ENCODE measurements at places on chromosomes 6 and 20.

DNA sequence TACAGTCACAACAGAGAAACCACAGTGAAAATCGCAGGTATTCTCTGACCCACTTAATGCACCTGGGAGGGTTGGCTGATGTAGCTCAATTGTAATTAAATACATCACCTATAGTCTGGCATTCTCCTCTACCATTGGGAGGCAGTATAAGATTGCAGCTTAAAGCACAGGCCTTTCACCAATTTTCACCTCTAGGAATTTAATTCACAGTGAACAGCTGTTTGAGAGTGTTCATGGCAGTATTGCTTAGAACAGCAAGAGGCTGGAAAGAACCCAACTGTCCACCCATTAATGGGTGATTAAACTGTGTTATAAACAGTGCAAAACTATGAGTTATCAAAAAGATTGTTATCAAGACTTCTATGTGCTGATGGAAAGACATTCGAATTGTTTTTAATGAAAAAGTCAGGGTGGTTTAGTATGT is 2.0 kb downstream of the EDEM2 start:
- DNase-seq = peak; percentile 63

DNA sequence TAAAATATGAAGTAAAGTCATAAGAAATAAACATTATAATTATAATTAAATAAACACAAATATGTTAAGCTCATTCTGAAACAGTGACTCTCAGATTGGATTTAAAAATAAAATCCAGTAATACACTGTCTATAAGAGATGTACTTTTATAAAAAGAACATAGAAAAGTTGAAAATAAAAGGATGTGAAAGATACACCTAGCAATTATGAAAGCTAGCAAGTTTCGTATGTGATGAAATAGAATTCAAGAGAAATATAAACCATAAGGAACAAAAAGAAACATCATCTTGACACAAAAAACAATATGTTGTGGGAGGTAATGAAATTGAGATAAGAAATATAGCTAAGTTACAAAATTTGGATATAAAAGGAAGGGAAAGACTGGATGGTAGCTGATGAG is 128.6 kb upstream of the CNR1 start:
- no peak for DNase-seq

- no peak for DNase-seq
These were observed 40.3 kb downstream of the UQCC2 start for GRCh38 chr6:33670971-33671743.

- DNase-seq = no peak
These were observed 22.1 kb upstream of the EEF1A1 start for GRCh38 chr6:73542891-73543290.

DNA sequence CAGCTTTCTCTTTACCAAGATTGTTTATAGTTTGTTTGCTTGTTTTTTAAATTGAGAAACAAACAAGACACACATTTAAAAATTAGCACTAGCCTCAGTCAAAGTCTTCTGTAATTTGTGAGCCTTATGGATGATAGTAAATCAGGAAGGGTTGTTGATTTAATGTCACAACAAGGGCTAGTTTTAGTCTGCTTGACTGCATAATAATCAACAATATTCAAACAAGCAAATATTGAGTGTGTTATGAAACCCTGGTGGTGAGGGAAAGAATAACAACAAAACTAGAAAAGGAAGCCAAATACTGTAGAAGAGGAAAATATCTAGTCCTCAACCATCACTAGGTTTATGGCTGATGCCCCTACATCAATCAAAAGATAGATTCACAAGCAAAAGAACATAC is 228.6 kb downstream of the TBC1D7 start:
- DNase-seq = no peak

GRCh38 chr20:31716818-31717477 is 5.7 kb downstream of the BCL2L1 start:
- no peak for DNase-seq

GRCh38 chr20:62897666-62898065 is 28.6 kb downstream of the DIDO1 start:
- DNase-seq = no peak

DNA sequence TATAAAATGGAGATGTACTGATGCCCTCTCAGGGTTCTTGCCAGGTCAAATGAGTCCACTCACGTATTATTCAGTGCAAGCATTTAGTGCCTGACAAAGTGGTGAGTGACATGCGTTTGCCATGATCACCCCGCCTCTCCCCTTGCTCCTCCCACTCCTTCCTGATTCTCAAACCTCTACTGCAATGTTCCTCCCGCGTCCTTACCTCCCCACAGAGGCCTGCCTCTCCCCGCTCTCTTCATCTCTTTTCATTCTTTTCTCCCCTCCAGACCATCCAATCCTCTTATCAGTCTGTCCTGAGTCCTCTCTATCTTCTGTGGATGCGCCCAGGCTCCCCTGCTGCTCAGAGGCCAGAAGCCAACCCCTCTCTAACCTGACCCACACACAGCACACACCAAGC is 40.7 kb downstream of the KCNK5 start:
- DNase-seq = no peak

DNA sequence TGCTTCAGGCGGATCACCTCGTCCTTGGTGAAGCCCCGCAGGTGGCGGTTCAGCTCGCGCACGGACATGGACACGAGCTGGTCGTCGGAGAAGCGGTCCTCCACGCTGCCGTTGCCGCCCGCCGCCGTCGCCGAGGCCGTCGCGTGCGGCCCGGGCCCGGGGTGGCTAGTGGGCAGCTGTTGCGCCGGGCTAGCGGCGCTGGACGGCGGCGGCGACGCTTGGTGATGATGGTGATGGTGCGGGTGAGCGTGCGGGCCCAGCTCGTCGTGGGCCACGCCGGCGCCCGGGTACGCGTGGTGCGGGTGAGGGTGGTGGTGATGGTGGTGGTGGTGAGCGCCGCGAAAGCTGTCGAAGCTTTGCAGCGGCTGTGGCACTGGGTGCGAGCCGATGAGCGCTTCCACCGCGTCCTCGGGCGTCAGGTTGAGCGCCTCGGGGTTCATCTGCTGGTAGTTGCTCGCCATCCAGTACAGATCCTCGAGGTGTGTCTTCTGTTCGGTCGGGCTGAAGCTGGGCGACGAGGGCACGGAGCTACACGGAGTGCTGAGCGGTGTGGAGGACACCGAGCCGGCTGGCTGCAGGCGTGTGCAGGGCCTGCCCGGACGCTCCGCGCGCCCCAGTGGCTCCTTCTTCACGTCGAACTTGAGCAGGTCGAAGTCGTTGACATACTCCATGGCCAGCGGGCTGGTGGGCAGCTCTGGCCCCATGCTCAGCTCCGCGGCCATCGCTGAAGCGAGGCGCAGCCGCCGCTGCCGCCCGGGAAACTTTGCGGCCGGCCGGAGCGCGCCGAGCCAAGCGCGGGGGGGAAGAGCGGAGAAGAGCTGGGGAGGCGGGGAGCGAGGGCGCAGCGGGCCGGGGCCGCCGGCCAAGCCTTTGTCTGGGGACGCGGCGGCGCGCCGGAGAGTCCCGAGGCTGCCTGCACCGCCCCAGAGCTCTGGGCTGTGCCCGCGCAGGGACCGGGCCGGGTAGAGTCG is 622 bp downstream of the MAFB start:
- DNase-seq = no peak

DNA sequence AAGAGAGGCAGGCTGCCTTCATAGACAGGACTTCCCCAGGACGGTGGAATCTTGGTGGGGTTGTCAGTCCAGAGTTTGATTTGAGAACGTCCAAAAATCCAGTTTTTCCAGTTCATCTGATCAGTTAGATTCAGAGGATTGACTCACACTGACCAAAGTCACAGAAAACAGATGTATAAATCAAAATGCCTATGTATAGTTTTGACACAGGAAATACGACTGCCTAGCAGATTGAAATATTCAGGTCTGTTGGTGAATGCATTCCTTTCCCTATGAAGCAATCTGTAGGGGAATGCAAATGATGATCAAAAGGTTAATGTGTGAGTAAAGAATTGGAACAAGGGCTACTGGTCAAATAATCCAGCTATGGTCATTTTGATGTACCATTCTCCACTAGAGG is 29.7 kb upstream of the GFOD1 start:
- no peak for DNase-seq

GRCh38 chr6:15987569-15987968 is 141.3 kb upstream of the MYLIP start:
- no peak for DNase-seq

GRCh38 chr20:55567826-55568225 is 437.5 kb downstream of the CBLN4 start:
- DNase-seq = no peak

DNA sequence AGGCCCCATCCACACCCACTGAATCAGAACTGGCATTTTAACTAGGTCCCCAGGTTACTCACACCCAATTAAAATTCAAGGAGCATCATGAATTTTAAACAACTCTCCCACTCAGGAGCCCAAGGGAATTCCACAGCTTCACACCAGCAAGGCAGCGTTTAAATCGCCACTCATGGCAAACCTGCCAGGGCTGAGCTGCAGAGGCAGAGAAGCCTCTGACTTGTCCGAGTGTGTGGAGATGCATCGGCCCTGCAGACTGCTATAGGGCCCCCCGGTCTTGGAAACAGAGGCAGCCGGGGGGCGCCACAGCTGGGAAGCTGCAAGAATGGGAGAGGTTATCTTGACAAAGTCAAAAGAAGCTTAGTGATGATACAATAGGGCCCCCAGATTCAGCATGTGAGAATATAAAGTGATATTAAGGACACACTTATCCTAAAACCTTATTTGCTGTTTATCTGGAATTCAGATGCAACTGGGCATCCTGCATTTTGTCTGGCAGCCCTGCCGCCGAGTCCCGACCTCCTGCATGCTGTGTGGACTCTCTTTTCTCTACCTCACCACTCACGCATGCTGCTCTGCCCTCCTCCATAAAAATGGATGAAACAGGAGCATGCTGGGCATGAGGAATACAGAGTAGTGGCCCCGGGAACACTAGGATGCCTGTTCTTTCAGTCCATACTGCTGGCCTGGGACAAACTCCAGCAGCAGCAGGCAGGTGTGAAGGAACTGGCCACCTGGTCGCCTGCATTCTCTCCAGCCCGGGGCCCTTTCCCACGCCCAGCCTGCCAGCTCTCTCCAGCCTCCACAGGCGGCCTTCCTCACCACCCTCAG is 126.1 kb downstream of the PXDC1 start:
- DNase-seq = no peak

DNA sequence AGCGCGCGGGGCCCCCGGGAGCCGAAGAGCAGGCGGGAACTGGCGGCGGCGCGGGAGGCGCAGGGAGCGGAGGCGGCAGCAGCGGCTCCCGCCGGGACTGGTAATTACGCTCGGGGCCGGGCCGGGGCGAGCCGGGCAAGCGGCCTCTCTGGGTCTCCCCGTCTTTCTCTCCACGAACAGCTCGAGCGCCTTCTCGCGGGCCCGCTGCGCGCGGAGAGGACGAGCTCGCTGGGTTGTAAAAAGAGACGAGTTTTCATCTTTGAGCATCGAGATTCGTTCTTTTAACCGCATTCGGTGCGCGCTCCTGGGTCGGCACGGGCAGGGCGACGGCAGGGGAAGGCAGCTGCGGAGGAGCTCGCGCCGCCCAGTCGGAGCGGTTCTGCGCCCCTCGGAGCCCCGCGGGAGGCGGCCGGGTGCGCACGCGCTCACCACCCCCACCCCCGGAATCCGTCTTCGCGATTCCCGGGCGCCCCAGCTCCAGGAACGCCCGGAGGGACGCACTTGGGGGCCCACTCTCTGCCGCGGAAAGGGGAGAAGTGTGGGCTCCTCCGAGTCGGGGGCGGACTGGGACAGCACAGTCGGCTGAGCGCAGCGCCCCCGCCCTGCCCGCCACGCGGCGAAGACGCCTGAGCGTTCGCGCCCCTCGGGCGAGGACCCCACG is 38.0 kb downstream of the YTHDF1 start:
- no peak for DNase-seq

- DNase-seq = no peak
These were observed 4.1 kb downstream of the DNAJC5 start for GRCh38 chr20:63898882-63899558.

GRCh38 chr6:128508588-128509296 is 11.7 kb downstream of the PTPRK start:
- DNase-seq = no peak

- DNase-seq = peak; percentile 66
These were observed at the start of gene HLA-DRB1 for GRCh38 chr6:32589596-32590449. Gene HLA-DRB1 (minus strand): TSS chr6:32589848. CDS start chr6:32589742, 106 bp downstream.

GRCh38 chr20:56359212-56360132 is 698 bp downstream of the FAM210B start:
- DNase-seq = no peak

GRCh38 chr6:135680964-135681913 is 170.3 kb upstream of the PDE7B start:
- DNase-seq = no peak

- no peak for DNase-seq
These were observed 334.1 kb downstream of the NRN1 start for GRCh38 chr6:5672581-5673011.

GRCh38 chr6:45991189-45991588 is 24.5 kb downstream of the CLIC5 start:
- no peak for DNase-seq

DNA sequence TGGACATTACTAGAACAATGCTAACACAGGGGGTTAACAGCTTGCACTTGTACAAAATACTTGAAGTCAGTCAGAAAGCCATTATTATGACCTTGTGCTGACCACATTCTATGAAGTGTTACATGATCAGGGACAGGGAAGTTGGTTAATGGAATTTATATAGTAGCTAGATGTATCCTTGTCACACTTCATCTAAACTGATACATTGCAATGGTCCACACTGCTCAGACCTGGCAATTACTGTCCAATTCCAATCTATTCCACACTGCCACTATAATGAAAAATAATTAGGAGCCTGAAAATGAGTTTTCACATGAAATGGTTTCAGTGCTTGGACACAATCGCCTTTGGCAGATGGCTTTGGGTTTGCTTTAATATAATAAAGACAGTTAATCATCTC is 850.8 kb downstream of the EPHA7 start:
- DNase-seq = no peak

GRCh38 chr20:22562620-22563019 is 21.8 kb downstream of the FOXA2 start:
- no peak for DNase-seq

- no peak for DNase-seq
These were observed 99.1 kb downstream of the DLGAP4 start for GRCh38 chr20:36405255-36405654.

- DNase-seq = no peak
These were observed 42.0 kb downstream of the TGM2 start for GRCh38 chr20:38123021-38123587.

GRCh38 chr6:169251371-169251802 is 2.3 kb downstream of the THBS2 start:
- no peak for DNase-seq

- DNase-seq = no peak
These were observed 162.0 kb upstream of the RNF217 start for GRCh38 chr6:124800222-124800621.
